ENCODE measurements at places on chromosomes 7 and 10. TPM values are rescaled to one million over a fixed set of nuclear protein-coding genes. Genes with fewer than 3 reads are reported as not detected.

AMZ1 gene
- total RNA-seq: 1.5 TPM

SMARCD3 gene
- total RNA-seq: 85.1 TPM

TACR2 gene
- 0.49 TPM for total RNA-seq

VAX1 gene
- 1.7 TPM for total RNA-seq

CDK6 gene
- total RNA-seq: 9.6 TPM

PIK3CG gene
- 0.98 TPM for total RNA-seq

CPA2 gene
- total RNA-seq: not detected

ASZ1 gene
- total RNA-seq: not detected

DENND2A gene
- total RNA-seq: 20.7 TPM

CPED1 gene
- 2.2 TPM for total RNA-seq

GIMAP5 gene
- 2.7 TPM for total RNA-seq

CPXM2 gene
- total RNA-seq: 0.49 TPM

FBXO24 gene
- not detected for total RNA-seq

VPS37D gene
- total RNA-seq: 14.5 TPM

CDK1 gene
- total RNA-seq: 14.3 TPM

GPR85 gene
- 131 TPM for total RNA-seq

POMZP3 gene
- total RNA-seq: 4.2 TPM

ANKRD1 gene
- total RNA-seq: not detected

ACSL5 gene
- total RNA-seq: 2.0 TPM

OR9A2 gene
- 0.49 TPM for total RNA-seq

DPP6 gene
- 49.7 TPM for total RNA-seq

HABP2 gene
- total RNA-seq: under 0.01 TPM

FAM13C gene
- total RNA-seq: 15.2 TPM

ASIC3 gene
- 1.2 TPM for total RNA-seq

AGMO gene
- 0.25 TPM for total RNA-seq

PPA1 gene
- total RNA-seq: 213 TPM

RBM20 gene
- 0.74 TPM for total RNA-seq

HTR7 gene
- total RNA-seq: 12.5 TPM

PSMG3 gene
- total RNA-seq: 12.5 TPM

RASSF4 gene
- 12.0 TPM for total RNA-seq

BUB3 gene
- total RNA-seq: 68.4 TPM

ABCC2 gene
- total RNA-seq: 0.49 TPM

OR2A12 gene
- total RNA-seq: not detected

ASAH2 gene
- total RNA-seq: 2.2 TPM

SCIN gene
- total RNA-seq: 0.98 TPM

ABCF2 gene
- total RNA-seq: 20.7 TPM

IL6 gene
- total RNA-seq: not detected

INSYN2A gene
- total RNA-seq: 7.4 TPM

IGFBP3 gene
- total RNA-seq: 5.2 TPM

GDF10 gene
- total RNA-seq: 7.6 TPM

CHAT gene
- total RNA-seq: not detected

ASB15 gene
- total RNA-seq: not detected

CLRN3 gene
- not detected for total RNA-seq

CLDN4 gene
- total RNA-seq: 0.25 TPM

MYH16 gene
- total RNA-seq: not detected

HOXA10 gene
- total RNA-seq: not detected

TMEM196 gene
- 12.0 TPM for total RNA-seq

TAS2R3 gene
- total RNA-seq: 5.7 TPM

EBF3 gene
- 0.74 TPM for total RNA-seq

CRYGN gene
- total RNA-seq: 0.25 TPM
